ENCODE measurements at places on chromosomes 16 and 17.

- no peak for DNase-seq
These were observed 7.8 kb downstream of the B9D1 start for GRCh38 chr17:19354748-19355147.

- no peak for DNase-seq
These were observed 38.9 kb downstream of the MRTFB start for GRCh38 chr16:14109782-14110727.

DNA sequence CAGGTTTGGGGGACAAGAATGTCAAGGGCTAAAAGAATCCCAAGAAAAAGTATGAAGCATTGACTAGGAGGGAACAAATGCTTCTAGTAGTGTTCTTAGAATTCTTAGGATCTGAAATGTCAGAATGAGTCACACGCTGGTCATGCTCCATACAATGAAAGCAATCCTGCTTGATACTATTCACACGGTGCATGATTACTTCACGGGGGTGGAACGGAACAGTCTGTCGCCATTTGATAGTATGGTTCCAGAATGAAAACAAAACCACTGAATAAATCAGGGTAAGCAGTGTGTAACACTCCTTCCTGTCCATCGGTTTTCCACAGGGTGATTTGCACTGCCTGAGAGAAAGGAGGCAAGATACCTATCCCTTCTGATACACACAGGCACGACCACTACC lies 22.9 kb upstream of the YWHAE start:
- DNase-seq: peak; percentile 36

DNA sequence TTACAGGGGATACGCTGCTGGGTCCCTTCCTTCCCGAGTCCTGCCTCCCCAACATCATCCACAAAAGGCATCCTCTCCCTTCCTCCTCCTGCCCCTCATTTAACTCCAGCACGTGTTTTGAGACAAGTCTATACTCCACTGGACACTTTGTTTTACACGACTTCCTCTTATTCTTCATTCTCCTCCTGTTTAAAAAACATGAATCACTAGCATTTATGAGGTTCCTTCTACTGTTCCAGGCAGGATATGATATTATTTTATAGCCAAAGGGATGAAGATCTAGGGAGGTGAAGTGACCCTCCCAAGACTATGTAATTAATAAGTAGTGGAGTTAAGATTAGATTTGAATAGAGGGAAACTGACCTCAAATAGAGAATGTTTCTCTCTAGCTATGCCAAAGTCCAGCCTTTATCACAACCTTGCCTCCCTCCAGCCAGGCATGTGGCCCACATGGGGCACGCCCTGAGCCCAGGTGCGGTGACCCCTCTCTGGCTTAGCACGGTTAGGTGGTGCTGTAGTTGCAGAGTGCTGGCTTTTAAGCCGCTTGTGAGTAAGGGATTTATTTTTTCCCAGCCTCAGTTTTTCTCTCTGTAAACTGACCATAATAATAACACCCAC lies 1.3 kb upstream of the HSD17B2 start:
- no peak for DNase-seq

DNA sequence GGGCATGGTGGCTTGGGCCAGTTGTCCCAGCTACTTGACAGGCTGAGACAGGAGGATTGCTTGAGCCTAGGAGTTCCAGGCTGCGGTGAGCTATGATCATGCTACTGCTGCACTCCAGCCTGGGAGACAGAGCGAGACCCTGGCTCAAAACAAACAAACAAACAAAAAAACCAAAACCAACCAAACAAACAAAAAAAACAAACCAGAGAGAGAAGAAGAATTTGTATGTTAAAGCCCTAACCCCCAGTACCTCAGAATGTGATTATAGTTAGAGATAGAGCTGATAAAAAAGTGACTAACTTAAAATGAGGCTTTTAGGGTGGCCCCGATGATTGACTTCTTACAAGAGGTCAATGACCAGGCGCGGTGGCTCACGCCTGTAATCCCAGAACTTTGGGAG lies 1.7 kb upstream of the MMP25 start:
- no peak for DNase-seq

GRCh38 chr17:77400445-77400870 lies 259.7 kb downstream of the SEC14L1 start:
- no peak for DNase-seq

DNA sequence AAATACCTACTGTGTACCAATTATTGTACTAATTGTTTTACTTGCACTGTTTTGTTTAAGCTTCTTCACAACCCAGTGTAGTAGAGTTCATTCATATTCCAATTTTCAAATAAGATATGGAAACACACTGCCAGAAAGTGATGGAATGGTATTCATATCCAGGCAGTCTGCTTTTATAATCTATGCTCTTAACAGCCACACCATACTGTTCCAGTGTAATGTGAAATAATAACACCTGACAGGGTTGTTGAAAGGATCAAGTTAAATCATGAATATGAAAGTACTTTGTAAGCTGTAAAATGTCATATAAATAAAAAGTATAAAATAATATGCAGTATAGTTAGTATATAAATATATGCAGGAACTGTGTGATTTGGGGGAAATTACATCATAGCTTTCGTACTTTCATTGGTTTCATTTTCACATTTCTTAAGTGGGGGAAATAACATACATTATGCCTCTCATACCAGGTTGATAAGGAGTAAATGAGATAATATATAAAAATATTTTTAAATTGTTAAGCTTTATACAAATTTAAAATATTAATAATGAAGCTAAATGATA lies 230.8 kb downstream of the TANC2 start:
- DNase-seq: no peak

DNA sequence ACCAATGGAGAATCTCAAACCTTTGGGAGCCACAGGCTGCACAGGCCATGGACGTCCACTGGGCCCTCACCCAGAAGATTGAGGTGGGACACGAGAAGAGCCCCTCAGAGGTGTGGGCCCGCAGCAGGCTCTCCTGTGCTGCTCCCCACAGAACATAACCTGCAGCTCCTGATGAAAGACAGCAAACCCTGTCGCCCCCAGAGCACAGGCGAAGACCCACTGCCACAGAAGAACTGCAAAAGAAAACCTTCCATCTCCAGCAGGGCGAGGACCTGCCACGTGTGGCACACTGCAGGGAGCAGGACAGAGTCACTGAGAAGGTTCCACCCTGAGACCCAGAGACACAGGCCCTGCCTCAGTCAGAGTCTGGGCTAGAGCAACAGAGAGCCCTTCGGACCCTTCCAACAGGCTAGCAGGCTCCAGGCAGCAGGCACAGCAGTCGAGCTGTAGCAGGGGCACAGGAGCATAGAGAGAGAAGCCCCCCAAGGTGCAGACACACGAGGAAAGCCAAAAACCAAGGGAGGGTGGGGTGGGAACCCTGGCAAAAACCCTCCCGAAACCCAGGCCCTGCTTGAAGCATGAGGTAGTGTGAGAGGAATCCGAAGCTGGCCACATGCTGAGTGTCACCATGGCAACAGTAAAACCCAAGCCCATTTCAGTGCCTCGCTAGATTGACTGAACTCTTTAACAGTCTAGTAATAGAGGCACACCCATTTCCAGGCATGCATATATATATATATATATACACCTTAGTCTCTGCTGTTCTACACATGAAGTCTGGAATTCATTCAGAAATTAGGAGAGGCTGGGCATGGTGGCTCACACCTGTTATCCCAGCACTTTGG lies 60.0 kb upstream of the CHMP6 start:
- DNase-seq: no peak

DNA sequence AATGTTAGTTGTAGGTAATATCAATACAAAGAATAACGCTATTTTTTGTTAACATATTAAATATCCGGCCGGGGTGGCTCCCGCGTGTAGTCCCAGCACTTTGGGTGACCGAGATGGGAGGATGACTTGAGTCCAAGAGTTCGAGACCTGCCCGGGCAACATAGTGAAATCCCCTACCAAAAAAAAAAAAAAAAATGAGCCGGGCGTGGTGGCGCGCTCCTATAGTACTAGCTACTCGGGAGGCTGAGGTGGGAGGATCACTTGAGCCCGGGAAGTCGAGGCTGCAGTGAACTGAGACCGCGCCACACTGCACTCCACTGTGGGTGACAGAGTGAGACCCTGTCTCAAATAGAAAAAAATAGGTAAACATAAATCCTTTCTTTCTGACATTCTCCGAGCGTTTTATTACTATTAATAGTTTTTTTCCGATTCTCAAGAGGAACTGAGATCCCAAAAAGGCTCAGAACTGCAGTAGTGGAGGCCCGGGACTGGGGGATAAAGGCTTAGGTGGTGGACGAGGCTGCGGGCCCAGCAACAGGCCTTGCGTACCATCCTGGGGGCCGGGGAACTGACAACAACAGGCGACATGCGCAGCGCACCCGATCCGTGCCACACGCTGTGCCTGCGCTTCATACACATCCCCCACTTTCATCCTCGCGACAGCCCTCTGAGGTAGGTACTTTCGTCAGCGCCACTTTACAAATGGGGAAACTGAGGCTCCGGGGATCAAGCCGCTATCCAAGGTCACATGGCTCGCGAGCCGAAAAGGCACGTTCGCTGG lies 919 bp downstream of the N4BP1 start:
- DNase-seq: no peak

- DNase-seq: no peak
These were observed 28.5 kb upstream of the SLC7A5 start for GRCh38 chr16:87897521-87898505.

DNA sequence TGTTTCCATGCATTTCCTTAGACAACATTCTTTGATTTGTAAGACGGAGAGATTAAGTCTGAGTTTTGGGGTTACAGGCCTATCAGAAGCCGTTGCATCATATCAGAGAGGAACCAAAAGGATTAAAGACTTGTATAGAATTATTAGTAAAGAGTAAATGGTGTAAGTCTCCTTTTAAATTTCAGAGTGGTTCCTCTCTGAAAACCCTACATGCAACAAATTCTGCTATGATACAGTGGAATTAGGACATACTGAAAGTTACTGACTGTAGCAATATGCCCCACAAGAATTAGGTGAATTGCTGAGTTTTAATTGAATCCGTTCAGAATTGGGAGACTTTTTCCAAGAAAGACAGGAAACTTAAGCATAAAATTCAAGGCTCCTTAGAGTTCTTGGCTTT lies 221.6 kb downstream of the FTO start:
- DNase-seq: no peak

- no peak for DNase-seq
These were observed 75.0 kb downstream of the SPAG9 start for GRCh38 chr17:51045621-51046020.

DNA sequence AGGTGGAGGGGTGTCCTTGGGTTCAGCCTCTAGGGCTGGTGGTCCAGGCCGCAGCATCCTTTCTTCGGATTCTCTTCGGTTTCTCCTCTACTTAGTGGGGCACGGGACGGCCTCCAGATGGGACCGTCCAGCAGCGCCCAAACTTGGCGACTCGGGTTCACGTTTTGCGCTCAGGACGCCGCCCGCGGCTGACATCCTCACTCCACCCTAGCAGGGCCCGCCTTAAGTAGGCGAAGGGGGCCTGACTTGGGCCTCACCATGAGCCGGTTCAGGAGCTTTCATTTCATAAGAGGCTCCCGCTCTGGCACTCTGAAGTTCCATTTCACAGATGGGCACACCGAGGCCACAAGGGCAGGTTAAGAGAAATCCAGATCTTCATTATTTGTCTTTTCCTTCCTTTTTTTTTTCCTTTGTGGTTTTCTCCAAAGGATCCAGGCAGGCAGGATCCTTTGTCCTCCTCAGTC lies 141.2 kb downstream of the SEC14L1 start:
- DNase-seq: no peak

GRCh38 chr16:77295896-77296295 lies 96.7 kb downstream of the SYCE1L start:
- no peak for DNase-seq

GRCh38 chr16:78988361-78988969 lies 612.1 kb downstream of the MAF start:
- no peak for DNase-seq

DNA sequence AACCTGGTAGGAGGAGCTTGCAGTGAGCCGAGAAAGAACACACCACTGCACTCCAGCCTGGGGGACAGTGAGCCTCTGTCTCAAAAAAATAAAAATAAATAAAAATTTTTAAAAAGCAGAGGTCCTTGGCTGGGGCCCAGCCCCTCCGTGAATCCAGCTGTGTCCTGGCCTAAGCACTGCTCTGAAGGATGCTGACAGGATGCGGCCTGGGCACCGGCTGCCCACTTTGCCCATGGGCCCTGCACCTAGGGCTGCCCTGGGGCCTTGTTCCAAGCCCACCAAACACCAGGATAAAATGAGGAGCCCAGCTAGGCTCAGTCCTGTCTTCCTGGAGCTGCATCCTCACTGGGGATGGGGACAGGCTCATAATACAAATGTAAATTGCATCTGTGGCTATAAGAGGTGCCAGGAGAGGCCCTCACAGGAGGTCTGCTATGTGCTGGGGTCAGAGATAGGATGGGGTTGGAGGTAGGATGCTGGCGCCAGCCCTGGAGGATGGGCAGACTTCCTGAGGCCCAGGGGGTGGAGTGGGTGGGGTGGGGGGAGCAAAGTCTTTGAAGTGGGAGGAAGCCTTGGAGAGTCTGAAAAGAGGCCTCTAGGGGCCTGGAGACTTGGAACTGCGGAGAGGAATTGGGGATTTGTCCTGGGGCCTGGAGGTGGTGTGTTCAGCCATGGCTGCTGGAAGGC lies 6.2 kb downstream of the C16orf89 start:
- DNase-seq: no peak

- DNase-seq: no peak
These were observed 64.5 kb downstream of the MPRIP start for GRCh38 chr17:17106756-17107155.

GRCh38 chr17:13222975-13223374 lies 205.1 kb upstream of the ELAC2 start:
- no peak for DNase-seq

- DNase-seq: no peak
These were observed 24.2 kb downstream of the FAM117A start for GRCh38 chr17:49739641-49740271.

DNA sequence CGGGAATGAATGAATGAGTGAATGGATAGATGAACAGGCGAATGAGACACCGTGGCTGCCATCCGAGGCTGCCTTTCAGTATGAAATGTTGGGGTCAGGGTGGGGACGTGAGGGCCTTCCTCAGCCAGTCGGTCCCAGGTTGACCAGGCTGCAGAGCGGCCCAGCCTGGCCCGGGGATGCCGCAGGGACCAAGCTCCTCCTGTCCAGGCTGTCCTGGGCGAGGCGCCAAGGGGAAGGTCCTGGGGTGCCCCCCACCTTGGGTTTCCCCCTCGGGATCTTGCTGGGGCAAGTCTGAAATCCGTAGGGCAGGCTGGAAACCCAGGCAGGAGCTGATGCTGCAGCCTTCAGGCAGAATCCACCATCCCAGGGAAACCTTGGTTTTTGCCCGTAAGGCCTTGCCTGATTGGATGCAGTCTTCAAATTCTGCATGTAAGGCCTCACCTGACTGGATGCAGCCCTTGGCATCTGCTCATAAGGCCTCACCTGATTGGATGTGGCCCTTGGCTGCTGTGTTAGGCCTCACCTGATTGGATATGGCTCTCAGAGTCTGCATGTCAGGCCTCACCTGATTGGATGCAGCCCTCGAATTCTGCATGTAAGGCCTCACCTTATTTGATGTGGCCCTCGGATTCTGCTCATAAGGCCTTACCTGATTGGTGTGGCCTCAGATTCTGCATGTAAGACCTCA lies 61.7 kb upstream of the ZNF469 start:
- no peak for DNase-seq

GRCh38 chr17:72365857-72366414 lies 245.1 kb downstream of the SOX9 start:
- DNase-seq: no peak

Data from left renal cortex interstitium (tissue), 4 donors.